NCI-H1417 treated with DMSO at 0.1 percent for 48 hours (cell line): ENCODE measurements at places on chromosomes 16 and 17.
A peak's percentile ranks its signal among the peaks of the same experiment; 100 is the strongest.

DNA sequence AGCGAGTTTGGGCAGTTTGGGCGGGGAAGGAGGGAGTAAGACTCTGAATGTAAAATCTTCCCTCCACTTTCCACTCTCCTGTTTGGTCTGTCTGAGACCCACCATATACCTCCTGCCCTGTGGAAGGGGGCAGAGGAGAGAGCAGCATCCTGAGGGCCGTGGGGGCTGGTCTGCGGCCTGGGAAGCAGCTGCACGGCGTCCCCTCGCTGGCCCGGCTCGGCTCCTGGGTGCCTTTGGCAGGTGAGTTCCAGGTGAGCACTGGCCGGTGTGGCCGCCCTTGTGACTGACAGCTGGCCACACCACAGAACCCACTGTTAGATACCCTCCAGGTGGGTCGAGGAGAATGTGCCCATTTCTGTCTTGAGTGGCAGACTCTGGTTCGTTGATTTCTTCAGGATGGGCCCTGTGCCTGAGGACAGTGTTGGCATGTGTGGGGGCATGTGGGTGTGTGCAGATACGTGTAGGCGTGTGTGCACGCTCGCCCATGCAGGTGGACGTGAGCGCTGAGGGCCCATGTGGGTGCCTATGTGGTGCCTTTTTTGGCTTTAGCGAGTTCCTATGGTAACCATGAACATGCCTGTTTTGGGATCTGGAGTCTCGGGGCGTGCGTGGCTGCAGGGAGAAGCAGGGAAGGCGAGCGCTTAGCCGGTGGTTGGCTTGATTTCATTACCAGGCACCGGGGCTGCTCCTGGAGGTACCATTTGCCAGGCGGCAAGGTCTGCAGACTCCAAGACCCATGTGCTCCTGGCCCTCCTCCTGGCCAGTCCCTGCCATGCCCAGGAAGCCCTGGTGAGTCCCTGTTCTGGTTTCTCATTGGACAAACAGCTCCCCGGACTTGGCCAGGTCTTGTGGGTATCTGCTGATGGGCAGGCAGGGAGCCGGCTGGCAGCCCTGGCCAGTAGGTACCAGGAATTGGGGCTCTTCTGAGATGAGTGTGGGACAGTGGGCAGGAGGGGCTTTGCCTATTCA lies 12.4 kb downstream of the RAP1GAP2 start:
- no peak for DNase-seq

DNA sequence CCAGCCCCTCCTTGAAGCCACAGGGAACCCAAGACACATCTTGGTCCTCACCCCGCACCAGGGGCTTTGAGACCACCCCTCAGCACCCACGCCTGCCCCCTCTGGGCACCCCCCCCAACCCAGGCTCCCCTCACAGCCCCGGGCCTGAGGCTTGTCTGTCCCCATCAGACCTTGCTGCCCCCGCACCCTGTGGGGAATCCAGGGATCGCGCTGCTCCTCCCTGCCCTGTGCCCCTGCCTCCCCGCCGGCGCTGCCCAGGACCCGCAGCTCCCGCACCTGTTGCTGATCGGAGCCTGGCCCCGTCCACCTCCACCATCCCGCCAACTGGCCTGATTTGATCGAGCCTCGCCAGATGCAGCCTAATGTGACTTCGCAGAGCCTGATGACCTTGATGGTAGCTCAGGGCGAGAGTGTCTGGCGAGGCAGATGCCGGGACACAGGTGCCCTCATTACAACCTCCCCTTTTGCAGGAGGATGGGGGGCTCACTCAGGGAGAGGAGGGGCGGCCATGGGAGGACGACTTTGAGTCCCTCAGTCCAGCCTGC lies 29.0 kb downstream of the SLC25A10 start:
- no peak for DNase-seq

GRCh38 chr16:47461598-47462266 lies 601 bp downstream of the PHKB start:
- no peak for DNase-seq

DNA sequence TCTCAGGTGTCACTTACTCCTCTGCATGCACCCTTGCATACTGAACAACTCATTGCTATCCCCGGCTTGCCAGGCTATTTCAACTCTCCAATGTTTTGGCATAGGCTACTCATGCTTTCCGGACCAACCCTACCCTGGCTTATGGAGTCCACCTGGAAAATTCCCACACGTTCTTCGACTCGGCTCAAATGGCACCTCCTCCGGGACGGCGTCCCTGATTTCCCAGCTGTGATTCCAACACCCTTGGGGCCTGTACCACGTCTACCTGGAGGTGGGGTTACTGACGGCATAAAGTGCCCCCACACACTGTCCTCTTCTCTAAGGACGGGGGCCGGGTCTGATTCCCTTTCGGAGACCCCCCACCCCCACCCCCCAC lies 498 bp downstream of the SMYD4 start:
- DNase-seq, result no peak

DNA sequence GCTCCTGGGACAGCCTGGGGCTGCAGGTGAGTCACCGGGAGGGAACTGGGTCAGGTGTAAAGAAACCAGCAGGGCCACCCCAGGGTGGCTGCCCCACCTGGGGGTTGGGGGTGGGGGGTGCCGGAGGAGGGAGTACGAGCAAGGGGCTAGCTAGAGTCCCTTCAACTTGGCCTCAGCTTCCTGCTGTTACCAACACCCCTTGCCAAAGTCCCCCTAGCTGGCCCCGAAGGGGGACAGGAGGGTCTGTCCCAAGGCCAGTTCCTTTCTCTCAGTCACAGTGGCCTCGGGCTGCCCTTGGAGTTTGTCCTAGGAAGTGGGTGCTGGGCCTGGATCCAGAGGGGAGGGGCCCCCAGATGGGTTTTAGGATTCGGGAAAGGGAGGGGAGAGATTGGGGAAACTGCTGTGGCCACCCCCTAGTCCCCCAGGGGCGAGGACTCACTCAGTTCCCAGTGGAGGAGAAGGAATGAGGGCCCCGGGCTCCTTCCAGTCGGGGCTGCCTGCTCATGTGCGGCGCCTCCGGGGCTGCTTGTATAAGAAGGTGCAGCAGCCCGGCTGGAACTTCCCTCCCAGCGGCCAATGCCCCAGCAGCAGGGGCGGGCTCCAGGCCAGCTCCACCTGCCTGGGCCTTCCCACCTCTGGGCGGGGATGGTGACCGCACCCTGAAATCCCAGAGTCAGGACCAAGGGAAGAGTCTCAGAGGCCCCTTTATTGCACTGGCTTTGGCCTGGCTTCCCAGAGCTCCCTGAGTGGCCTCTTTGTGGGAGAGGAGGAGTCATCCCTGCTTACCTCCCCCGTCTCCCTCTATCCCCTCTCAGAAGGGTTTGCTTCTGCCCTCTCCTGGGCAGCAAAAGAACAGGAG lies 7.3 kb downstream of the ARHGAP27 start:
- no peak for DNase-seq

DNA sequence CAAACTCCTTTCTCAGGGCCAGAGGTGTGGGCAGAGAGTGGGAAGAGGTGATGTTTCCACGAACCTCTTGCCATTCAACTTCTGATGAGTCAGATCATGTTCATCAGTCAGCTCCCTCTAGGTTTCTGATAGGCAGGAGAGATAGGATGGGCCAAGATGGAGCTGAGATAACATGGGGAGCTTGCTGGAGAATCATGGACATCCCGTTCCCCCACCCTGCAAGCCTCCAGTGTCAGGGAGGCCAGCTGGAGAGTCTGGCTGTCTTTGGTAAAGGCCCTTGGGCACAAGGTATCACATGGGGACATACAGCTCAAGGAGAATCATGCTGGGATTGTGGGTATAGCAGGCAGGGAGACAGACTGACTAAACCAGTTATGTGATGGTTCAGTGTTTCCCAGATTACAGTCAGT lies 136.0 kb upstream of the IRX3 start:
- DNase-seq, result no peak

DNA sequence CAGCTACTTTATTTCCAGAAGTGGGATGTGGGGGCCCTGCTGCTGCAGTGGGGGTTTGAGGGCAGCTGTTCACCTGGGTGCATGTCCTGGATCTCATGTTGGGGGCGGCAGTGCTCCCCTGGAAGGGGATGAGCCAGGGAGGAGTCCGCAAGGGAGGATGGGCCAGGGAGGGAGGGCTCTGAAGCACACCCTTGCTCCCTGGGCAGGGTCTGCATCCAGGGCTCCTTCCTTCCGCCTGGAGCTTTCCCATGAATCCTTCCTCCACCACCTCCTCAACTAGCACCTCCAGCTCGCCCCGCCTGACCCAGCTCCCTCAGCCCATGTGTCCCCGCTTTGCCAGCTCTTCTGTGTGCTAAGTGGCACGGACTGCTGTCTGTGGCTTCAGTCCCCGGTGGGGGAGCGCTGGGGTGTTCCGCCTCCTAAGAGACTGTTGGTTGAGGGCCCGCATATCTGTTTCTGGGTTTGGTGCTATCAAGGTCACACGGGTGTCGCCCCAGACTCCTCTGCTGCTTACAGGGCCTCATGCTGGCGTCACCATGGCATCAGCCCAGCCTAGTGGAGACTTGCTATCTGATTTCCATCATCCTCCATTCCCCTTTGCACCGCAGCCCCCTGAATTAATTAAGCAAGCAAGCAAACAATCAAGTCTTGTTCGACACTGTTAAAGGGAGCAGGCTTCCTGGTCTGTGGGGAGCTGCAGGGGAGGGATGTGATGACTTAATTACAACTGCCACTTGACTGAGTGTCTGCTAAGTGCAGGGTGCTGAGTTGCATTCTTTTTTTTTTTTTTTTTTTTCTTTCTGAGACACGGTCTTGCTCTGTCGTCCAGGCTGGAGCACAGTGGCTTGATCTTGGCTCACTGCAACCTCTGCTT lies 71.8 kb downstream of the PRKCA start:
- peak; percentile 75 for DNase-seq

- no peak for DNase-seq
These were observed 57.2 kb downstream of the NUP93 start for GRCh38 chr16:56787167-56787566.

DNA sequence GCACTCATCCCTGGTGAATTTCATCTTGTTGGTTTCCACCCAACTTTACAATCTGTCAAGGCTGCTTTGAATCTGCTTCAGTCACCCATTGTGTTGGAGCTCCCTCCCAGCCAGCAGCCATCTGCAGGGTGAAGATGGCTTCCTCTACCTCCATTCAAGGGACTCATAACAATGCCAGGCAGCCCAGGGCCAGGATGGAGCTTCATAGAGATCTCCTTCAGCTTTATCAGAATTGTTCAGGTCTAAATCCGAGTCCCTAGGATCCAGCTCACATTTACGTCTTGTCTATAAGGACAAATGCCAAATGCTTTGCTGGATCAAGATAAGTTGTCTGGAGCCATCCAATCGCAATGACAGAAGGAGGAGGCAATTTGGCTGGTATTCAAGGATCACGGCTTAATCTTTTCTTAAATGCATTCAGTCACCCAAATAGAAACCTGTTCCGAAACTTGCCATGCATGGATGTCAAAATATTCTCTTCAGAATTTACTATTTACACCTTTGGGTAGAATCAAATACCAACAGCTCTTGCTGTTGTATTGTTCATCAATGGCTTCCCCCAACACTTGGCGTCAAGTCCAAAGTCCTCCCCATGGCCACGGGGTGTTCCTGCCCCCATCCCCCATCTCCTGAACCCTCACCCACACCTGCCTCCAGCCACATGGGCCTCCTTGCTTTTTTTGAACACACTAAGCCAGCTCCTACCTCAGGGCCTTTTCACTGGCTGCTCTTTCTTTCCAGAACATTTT lies 3.8 kb upstream of the FAM171A2 start:
- DNase-seq, result no peak

GRCh38 chr16:83622010-83622409 lies 185.8 kb upstream of the HSBP1 start:
- no peak for DNase-seq

DNA sequence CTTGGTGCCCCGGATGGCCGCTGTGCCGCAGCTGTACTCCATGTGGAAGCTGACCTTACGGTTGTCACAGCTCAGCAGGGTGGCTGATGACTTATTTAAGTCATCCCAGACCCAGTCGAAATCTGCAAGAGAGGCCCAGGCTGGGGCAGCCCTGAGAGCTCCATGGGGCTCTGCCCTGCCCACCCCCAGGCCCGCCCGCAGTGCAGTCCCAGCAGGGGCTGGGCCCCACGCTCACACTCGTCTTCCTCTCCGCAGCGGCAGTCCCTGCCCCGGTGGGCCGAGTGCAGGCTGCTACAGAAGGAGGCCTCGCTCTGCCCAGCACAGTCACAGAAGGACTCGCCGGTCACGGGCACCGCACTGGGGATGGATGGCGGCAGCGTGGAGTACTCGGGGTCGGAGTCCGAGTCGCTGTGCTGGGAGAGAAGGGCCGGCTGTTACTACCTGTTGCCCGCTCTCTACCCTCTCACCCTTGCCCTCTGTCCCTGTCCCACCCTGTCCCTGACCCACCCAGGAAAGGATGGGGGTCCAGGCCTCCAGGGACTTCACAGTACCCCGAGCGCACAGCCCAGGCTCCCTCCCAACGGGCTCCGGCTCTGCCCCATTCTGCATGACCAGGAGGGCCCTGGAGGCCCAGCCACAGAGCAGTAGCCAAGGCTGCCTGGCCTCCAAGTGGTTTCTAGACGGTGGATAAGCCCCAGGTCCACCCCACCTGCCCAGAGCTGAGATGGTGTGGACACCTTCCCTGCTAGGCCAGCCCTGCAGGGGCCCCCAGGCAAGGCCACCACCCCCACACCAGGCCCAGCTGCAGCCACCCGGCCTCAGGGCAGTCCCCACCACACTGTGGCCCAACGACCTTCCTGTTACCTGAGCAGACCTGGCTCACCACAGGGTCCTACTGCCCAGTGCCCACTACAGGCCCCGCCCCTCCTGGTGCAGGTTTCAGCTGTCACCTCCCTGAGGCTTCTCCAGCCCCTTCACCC lies 3.9 kb downstream of the SPSB3 start:
- DNase-seq, result no peak

- DNase-seq, result no peak
These were observed 36.9 kb downstream of the PPL start for GRCh38 chr16:4900036-4900435.

DNA sequence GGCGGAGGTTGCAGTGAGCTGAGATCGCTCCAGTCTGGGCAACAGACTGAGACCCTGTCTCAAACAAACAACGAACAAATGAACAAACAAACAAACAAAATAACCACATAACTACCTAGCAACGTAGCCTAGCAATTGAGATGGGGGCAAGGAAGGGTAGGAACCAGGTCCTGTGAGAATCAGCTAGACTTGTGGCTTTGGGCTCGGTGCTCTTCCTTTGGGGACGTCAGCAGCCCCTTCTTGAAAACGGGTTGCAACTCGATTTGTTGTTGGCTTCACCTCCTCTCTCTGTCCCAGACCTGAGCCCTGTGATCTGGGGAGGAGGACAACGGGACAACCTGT lies 72.2 kb downstream of the ABCC1 start:
- DNase-seq, result no peak

- DNase-seq, result no peak
These were observed 19.2 kb downstream of the SGF29 start for GRCh38 chr16:28572696-28573510.

- no peak for DNase-seq
These were observed 43.2 kb downstream of the CUEDC1 start for GRCh38 chr17:57911834-57912673.

- no peak for DNase-seq
These were observed 110.0 kb upstream of the CIBAR2 start for GRCh38 chr16:85222155-85222863.
